ENCODE measurements at places on chromosomes 6 and 20.

GRCh38 chr6:104014163-104014959 is 845.4 kb downstream of the HACE1 start:
- peaks cover 6% of the 10 kb centered on the region for H3K4me1 ChIP-seq
- H3K36me3 ChIP-seq = no peaks in the 10 kb centered on the region
- H3K4me3 ChIP-seq = no peak overlapping the region

DNA sequence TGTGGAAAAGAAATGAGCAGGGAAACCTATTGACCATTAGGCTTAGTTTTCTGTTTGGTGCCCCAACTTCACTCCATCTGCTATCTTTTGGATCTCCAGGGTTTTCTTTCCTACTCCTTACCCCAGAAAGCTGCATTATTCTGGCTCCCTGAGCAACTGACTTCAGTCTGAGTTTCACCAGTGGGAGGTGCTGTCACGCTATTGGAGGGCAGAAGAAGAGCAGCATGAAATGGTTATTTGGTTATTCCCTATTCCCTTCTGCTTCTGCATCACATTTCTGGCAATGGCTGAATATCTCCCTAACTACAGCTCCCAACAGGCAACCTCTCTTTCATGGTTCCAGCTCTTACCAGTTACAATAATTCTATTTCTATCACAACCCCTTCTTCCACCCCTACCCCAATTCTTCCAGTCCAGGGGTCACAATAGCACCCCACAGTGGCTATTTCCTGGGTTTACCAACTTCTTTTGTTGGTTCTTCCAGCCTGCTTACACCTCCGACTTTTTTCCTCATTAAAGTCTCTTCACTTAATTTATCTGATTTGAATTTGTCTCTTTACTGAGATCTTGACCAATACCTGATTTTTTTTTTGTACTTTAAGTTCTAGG is 311.5 kb downstream of the PLCB1 start:
- DNase-seq = no peak
- peaks cover 10% of the 10 kb centered on the region for H3K4me1 ChIP-seq
- no peak overlapping the region for H3K4me3 ChIP-seq
- no peaks in the 10 kb centered on the region for H3K27me3 ChIP-seq
- no peak overlapping the region for H3K27ac ChIP-seq

DNA sequence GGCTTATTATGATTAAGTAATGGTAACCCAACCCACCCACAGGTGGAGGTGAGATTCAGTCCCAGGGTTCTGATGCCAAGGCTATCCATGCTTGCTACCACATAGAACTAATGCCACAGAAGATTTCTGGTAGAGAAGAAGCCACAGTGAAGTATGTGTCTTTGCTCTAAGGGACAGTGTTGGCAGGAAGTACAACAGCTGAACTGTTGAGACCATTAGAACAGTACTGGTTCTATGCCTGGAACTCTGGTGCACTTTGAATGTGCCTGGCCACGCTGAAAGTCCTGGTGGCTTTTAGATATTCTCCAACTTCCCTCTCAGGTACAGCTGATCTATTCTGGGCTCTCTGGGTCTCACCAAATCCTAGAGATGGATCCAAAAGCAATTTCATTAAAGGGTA is 7.8 kb downstream of the STX7 start:
- H3K4me1 ChIP-seq = peaks cover 7% of the 10 kb centered on the region
- DNase-seq = no peak
- H3K36me3 ChIP-seq = peaks cover 24% of the 10 kb centered on the region
- H3K4me3 ChIP-seq = no peak overlapping the region
- no peaks in the 10 kb centered on the region for H3K27me3 ChIP-seq

GRCh38 chr6:25192590-25193459 is 86.3 kb upstream of the CARMIL1 start:
- H3K36me3 ChIP-seq = no peaks in the 10 kb centered on the region
- no peaks in the 10 kb centered on the region for H3K27me3 ChIP-seq
- DNase-seq = no peak
- H3K27ac ChIP-seq = no peak overlapping the region
- H3K4me1 ChIP-seq = peaks cover 20% of the 10 kb centered on the region
- H3K4me3 ChIP-seq = peak overlapping the region; percentile 44

- H3K27me3 ChIP-seq = no peaks in the 10 kb centered on the region
- H3K4me3 ChIP-seq = no peak overlapping the region
- peaks cover 36% of the 10 kb centered on the region for H3K4me1 ChIP-seq
- H3K27ac ChIP-seq = no peak overlapping the region
- no peak for DNase-seq
Observed at GRCh38 chr6:4806791-4807190, 30.6 kb downstream of the CDYL start.

All from type B pancreatic cell (in vitro differentiated cells).